D341Med (cell line): ENCODE measurements at places on chromosomes 6 and 20.
A peak's percentile ranks its signal among the peaks of the same experiment; 100 is the strongest.

DNA sequence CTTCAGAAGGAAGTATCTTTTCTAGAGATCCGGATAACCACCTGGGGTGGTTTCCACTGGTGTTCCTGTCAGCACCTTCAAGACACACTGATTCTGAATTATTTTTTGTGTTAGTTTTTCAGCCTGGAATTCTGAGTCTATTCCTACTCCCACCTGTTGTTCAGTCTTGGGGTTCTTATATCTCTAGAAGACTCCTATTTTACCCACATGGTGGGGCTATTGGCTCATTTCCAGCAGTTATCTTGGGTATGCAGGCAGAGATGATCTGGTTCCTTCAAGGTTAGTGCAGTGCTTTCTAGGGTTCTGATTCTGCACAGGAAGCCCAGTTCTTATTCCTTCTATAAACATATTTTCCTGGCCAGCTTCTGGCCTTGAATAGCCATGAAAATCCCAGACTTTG lies 175.6 kb upstream of the PDE7B start:
- DNase-seq = peak; percentile 18

GRCh38 chr20:21046413-21047070 lies 59.6 kb downstream of the LINC00237 start:
- no peak for DNase-seq

GRCh38 chr20:58811334-58811733 lies 39.4 kb downstream of the GNAS-AS1 start:
- no peak for DNase-seq

- DNase-seq = no peak
These were observed 69.8 kb upstream of the SNX9 start for GRCh38 chr6:157753291-157753690.

DNA sequence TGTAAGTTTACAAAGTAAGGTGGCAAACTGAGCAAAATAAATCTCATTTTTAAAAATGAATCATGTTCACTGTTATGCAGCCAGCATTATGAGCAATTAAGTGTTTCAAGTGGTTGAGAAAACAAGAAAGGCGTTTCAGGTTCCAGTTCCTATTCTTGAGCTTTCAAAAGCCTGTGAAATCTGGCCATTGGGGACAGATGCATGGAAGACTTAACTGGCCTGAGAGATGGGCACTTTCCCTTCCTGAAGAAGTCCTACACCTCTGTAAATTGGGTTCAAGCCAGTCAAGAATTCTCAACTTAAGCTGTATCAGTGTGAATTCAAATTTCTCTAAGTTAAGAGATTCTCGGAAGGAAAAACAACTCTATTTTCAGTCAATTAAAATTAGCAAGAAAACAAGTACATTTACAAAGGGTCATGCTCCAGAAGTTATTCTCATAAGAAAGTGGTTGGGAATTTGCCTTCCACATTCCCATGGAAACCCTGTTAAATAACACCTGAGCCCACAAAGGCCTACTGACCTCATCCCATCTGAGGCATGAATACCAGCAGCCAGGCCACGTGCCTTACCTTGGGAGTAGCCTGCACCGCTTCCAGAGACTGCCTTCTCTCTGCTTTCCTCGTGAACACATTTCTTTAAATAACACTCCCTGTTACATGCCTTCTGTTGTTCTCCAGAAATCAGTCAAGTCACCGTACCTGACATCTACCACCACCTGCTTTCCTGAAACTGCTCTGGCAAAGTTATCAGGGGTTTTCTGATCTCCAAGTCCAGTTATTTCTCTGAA lies 19.4 kb downstream of the MAP3K5 start:
- no peak for DNase-seq

GRCh38 chr20:37513779-37514359 lies 7.2 kb upstream of the NNAT start:
- no peak for DNase-seq

DNA sequence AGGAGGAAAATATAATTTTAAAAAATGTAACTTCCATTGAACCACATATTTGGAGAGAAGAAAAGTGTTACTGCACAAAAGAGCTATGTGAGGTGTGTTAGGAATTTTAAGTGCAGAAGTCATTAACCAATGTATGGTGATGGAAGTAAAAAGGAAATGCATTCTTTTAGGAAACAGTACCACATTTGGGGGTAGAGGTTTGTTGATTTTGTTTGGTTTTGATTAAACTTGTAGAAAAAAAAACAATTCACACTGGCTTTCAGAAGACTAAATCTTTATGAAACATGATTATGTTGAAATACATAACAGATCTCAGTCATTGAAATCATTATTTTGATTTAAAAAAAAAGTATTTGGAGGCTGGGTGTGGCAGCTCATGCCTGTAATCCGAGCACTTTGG lies 1287.0 kb upstream of the GJE1 start:
- no peak for DNase-seq

GRCh38 chr6:133788556-133788955 lies 100.4 kb upstream of the TCF21 start:
- DNase-seq = no peak

- no peak for DNase-seq
These were observed 113.8 kb downstream of the JPH2 start for GRCh38 chr20:44073011-44073674.

DNA sequence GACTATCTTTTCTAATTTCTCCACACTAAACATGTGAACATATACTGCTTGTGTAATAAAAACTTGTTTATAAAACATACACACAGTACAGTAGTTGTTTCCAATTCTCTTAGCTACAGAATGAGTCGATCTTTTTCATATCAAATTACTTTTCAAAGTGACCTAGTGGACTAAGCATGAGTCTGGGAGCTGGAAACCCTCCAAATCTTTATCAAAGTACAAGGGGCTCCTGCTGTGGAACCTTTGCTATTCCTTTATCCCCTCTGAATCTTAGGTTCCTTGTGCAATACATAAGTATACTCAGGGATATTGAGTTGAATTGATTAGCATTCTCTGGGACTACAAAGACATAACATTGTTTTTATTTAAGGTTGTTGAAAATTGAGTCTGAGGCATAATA lies 48.7 kb upstream of the TAB2 start:
- DNase-seq = no peak

GRCh38 chr6:157096105-157096504 lies 227.2 kb downstream of the TMEM242 start:
- DNase-seq = no peak

- DNase-seq = no peak
These were observed 102.8 kb downstream of the IRF4 start for GRCh38 chr6:494394-494793.

DNA sequence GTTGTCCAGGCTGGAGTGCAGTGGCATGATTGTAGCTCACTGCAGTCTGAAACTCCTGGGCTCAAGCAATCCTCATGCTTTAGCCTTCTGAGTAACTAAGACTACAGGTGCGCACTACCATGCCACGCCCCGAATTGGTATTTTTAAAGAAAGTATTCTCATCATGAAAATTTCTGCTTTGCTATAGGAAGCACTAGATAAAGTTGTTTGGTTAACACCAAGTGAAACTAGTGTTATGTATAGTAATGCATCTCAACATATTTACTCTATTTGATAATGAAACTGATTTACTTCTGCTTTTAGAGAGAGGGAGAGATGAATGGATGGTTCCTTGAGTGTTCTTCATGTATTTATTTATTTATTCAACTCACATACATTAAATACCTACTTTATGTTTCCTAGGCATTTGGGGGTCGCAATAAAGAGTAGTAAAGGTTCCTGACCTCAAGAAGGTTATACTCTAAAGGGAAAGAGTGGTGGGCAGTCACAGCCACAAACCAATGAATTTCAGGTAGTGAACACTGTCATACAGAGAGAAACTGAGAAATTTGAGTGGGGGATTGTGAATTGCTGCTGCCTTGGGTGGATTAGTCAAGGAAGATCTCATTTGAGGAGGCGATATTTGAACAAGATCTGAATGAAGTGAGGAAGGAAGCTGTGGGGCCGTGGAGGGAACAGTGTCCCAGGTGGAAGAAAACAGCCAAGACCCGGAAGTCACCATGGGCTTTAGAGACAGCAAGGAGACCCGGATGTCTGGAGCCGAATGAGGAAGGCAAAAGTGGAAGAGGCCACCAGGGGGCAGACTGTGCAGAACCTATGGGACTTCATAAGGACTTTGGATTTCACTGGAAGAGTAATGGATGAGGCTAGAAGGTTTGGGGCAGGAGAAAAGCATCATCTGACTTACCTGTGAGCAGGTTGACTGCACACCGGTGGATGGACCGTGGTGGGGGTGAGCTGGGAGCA lies 185.6 kb downstream of the TSHZ2 start:
- DNase-seq = peak; percentile 72

GRCh38 chr20:38907918-38908677 lies 18.1 kb upstream of the FAM83D start:
- no peak for DNase-seq

DNA sequence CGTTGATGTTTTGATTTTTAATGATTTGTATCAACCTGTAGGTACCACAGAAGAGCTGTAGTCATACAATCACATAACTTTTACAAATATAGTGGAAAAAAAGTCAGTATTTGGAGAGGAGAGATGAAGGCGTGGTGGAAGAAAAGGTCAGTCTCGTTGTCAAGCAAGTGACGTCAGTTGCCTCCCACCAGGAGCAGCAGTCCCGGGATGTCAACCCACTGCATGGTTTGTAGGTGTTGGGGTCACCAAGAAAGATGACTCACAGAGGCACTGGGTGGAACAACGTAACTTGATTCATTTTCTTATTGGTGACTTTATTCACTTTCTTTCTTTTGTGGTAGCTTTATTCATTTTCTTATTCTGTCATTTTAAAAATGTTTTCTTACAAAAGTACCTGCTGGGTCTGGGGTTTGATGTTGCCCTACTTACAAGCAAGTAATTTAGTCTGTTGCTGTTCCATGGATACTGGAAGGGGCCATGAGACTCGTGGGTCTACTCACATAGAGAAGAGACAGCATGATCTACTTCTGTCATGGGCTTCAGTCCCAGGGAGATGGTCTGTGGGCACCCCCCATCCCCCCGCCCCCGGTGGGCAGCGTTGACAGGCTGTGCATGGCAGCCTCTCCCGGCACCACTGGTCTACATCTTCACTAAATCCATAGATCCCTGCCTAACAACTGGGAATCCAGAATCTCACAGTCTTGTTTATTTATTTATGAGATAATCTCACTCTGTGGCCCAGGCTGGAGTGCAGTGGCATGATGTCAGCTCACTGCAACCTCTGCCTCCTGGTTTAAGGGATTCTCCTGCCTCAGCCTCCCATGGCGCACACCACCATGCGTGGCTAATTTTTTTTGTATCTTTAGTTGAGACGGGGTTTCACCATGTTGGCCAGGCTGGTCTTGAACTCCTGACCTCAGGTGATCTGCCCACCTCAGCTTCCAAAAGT lies 36.4 kb upstream of the SYNJ2 start:
- no peak for DNase-seq
